D721Med (cell line): ENCODE measurements at places on chromosomes 16 and 17.
A peak's percentile ranks its signal among the peaks of the same experiment; 100 is the strongest.

GRCh38 chr17:48456589-48456988 is 26.6 kb upstream of the SKAP1 start:
- no peak for DNase-seq

GRCh38 chr16:56625140-56625942 is at the start of gene MT1E:
TSS of gene MT1E (plus strand) at chr16:56625781. CDS start at chr16:56625852, 71 bp downstream.
- no peak for DNase-seq

- DNase-seq: peak; percentile 82
These were observed at the start of gene ZFPM1 for GRCh38 chr16:88453217-88453531. TSS of gene ZFPM1 (plus strand) at chr16:88453280. CDS start at chr16:88453639, 359 bp downstream.

DNA sequence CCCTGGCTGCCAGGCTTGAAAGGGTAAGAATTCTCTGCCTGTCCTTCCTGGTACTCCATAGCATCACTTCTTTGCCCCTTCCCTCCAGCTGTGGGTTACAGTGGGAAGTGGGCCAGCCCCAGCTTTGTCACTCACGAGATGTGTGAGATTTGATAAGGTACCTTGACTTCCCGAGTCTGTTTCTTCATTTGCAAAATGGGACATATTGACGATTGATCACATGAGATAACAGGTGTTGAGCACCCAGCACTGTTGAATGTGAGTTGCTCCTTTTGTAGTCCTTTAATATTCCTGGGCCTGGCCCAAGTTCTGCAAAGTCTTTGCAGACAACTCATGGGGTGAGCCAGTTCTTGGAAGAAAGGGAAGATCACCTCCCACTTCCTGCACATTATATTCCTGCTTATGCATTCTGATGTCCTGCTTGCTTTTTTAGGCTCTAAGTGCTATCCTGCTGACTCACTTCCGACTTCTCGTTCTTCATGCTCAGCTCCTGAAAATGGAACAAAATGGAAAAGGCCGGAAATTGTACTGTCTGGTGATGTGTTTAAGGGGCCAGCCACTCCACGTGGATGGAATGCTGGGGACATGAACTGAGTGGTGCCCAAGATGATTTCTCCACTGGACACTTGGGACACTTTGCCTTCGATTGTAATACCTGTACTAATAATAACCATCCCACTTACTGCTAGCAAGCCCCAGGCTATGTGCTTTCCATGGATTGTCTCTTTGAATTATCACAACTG is 8.3 kb upstream of the NLK start:
- no peak for DNase-seq

DNA sequence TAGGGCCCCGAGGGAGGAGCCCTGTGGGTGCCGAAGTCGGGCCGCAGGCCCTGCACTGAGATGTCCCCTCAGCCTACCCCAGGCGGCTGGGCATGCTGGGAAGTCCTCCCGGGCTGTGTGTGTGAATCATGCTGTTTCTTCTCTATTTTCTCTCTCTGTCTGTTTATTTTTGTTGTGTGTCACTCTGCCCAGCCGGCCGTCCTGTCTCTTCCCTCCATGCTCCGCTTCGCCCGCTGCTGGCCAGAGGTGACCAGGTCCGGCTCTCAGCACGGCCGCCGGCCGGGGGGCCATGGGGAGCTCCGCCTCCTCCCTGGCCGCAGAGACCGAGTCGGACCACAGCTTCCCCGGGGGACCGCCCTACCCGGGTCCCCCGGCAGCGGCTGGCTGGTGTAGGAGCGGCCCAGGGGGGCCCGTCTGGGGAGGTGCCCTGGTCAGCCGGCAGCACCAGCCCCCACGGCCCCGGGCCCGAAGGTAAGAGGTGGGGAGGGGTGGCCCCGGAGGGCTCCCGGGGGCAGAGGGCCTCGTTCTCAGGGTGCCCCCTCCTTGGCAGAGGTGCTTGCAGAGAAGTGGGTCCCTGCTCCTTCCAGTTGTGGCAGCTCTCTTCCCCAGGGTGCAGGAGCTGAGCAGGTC is 12.5 kb downstream of the CAPN15 start:
- DNase-seq: no peak

DNA sequence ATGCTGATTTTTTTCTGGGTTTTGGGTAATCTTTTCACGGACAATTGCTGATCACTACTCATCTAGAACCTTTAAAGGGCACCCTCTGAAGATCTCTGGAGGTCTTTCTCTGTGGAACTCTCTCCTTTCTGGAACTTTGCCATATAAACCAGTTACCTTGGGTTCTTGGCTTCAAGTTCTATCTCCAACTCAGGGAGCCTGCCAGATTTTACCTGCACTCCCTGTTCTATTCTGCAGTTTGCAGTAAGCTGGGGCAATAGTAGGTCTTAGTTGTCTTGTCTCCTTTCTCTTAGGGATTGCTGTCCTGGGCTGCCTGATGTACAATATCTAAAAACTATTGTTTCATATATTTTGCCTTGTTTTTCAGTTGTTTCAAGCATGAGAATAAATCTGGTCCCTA is 120.3 kb downstream of the CHD9 start:
- DNase-seq: no peak

DNA sequence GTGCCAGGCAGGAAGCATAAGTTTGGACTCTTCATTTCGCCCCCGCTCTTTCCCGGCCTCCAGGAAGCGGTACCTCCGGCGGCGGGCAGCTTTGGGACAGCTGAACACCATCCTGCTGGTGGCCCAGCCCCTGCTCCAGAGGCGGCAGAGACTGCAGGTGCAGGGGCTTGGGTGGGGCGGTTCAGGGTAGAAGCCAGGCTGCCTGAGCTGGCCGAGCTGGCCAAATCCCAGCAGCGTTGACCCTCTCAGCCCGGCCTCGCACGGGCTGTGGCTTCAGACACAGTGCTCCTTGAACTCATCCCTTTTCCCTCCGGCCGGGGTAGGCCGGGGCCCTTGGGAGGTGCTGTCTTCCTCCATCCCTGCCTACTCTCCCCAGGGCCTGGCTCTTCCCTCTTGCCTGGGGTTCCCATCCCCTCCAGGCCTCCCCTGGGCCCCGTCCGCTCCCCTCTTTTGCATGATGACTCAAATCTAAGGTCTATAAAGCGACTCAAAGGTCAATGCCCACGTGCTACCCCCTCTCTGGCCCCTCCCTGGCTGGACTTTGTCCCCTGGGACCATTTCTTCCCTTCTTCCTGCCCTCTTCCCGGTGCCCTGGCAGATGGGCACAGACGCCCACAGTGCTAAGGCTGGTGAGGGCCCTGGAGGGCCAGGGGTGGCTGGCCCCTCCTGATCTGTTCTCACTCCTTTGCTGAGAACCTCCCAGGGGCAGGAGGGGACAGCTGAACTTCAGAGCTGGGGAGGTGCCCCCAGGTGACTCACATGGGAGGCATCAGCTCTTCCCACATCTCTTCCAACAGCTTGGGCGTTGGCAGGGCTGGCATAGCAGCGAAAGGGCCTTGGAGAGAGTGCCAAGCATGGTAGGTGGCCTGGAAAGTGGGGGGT is 22.7 kb downstream of the MYO15B start:
- DNase-seq: no peak

- no peak for DNase-seq
These were observed 18.0 kb downstream of the C17orf75 start for GRCh38 chr17:32323811-32324491.

DNA sequence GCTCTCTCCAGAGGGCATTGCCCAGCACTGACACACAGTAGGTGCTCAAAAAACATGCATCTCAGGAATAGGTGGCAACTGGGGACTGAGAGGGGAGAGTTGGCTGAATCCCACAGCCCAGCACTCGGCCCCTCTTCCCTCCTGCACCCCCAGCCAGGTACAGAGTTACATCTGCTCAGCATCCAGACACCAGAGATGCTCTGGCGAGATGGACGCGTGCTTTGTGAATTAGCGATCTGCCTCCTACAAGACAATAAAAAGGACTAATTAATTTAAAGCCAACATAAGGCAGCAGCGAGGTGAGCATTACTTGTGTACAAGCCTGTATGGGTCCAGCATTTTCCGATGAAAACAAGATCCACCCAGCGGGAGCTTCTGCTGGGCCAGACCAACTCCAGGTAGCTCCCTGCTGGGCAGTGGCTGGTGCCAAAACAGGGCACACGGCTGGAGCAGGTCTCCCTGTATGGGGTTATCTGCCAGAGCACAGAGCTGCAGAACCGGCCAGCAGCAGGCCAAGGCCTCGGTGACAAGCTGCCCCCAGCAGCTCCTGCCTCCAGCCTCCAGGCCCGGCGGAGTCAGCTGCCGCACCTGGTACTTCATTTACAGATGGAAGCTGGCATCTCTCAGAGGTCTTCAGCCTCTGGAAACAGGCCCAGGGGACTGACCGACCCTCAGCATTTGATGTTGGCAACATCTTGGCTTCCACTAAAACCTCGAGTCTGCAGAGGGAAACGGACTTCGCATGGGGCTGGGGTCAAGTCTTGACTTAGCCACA is 219.7 kb upstream of the SDK2 start:
- DNase-seq: no peak

DNA sequence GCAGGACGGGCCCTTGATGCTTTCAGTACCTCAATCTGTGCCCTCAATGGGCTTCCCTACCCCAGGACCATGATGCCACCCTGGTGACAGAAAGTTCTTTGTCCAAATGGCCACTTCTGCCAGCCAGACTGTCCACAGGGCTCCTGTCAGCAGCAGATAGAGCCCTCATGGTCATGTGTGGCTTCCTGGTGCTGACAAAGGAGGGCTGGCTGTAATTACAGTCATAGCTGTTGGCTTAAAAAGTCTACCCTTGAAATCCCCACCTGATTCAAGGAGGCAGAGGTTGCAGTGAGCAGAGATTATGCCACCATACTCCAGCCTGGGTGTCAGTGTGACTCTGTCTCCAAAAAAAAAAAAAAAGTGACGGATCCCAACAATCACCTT is 3.3 kb downstream of the TRPV2 start:
- DNase-seq: no peak

DNA sequence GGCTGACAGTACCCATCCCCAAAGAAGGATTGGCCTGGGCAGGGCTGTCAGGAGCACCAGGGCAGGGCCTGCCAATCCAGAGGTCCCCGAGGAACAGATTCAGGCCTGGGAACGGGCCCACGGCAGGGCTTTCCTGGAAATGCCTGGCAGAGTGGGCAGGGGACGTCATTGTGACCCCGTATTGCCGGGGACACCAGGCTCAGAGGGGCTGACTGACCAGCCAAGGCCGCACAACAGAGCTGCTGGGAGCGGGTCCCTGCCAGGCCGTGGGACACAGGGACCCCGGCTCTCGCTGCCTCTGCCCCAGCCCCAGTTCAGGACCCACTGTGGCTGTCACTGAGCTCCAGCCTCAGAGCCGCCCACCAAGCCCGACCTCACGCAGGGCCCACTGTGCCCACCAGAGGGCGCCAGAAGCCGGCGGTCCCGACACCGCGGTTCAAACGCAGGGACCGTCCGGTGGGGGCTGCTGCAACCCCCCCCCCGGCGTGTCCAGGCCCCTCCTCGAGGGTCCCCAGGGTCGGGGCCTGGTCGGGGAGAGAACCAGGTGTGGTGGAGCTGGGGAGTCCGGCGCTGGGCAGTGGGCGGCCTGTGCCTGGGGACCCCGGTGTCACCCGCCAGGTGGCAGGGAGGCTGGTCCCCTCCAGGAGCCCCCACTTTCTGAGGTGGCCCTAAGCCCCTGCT is 15.2 kb upstream of the SSTR5 start:
- peak; percentile 82 for DNase-seq

DNA sequence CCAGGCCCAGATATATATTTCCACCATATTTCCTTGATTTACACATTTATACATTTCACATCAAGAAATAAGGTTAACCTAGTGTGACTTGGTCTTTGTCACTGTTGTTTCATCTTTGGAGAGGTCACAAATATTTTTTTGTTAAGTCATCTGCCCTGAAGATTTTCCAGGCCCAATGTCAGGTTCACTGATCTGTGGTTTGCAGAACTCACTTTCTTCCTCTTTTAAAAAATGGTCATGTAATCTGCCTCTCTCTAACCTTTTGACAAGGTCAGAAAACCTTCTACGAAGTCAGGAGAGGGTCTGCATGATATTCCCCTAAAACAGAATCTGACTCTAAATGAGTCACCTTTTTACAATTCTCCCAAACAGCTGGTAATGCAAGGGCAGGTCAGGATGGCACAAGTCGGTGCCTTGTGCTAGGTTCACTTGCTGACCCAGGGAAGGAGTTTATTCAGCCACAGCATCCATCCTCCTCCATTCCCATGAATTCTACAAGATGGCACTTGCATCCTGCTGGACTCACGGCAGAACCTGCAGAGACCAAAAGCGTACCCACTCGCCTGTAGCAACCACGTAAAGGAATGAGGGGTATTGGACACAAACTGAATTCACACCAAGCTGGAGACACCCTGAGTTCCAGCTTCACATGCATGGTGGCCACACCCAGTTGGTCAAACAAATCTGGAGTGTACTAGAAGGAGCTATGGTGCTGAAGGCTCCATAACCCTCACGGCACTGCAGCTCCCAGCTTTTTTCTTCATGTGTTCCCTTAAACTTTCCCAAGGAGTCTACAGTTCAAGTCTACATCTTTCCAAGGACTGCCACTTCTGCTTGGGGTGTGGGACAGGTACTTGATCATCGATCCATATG is 1.6 kb upstream of the KIAA0513 start:
- DNase-seq: no peak

GRCh38 chr17:13788385-13788784 is 186.7 kb upstream of the HS3ST3A1 start:
- no peak for DNase-seq

DNA sequence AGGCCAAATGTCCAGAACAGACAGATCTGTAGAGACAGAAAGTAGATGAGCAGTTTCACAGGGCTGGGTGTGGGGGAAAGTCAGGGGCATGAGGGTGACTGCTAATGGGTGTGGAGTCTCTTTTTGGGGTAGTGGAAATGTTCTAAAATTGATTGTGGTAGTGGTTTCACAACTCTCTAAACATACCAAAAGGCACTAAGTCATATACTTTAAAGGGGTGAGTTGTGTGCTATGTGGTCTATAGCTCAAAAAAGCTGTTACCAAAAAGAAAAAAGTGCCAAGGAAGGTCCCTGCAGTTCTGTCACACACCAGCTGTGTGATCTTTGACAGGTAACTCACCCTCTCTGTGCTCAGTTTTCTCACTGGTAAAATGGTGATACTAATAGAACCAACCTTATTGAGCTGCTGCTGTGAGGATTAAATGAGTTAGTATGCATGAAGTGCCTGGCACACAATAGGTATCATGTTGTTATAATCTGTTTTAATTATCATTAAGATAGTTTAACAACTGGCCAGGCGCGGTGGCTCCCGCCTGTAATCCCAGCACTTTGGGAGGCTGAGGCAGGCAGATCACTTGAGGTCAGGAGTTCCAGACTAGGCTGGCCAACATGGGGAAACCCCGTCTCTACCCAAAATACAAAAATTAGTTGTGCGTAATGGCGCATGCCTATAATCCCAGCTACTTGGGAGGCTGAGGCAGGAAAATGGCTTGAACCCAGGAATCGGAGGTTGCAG is 10.3 kb downstream of the ITGAX start:
- DNase-seq: no peak

DNA sequence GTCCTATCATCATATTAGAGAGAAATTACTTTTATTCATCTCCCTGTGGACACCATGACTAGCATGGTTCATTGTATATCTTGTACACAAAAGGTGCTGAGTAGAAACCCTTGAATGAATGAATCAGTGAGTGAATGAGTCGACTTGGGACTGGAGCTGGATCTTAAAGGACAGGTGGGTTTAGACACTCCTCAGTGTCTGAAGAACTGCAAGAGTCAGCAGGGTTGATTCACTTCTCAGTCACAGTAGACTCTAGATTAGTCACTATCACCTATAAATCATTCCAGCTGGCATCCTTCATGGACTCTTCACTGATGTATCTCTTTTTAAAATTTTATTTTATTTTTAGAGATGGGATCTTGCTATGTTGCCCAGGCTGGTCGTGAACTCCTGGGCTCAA is 30.1 kb upstream of the PMFBP1 start:
- no peak for DNase-seq
